ENCODE measurements at places on chromosomes 12 and 14. TPM values are rescaled to one million over a fixed set of nuclear protein-coding genes. Genes with fewer than 3 reads are reported as not detected.
A peak's percentile ranks its signal among the peaks of the same experiment; 100 is the strongest.

- DNase-seq: no peak
Measured at GRCh38 chr14:90518941-90519256, 122.1 kb downstream of the CALM1 start.

- no peak for DNase-seq
Measured at GRCh38 chr12:79424109-79424721, 266.5 kb downstream of the PAWR start.

DNA sequence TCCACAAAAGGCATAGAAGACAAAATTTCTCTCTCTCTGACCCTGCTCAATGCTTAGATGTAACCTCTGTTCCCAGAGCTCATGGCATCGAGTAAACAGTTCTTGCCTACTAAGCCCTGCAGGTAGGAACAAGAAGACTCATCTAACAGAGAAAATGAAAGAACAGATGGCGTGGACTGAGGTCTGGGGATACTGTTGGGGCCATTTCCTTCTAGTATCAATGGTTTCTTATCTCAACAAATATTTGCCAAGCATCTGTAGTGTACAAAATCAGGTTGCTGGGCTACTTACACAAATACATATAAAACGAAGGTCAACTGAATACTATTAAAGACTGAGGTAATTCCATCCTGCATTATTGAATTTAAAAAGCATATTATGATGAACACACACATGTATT, 93.3 kb downstream of the RIMBP2 start:
- DNase-seq: no peak

- no peak for DNase-seq
Measured at GRCh38 chr14:80378084-80378690, 166.9 kb upstream of the DIO2 start.

DNA sequence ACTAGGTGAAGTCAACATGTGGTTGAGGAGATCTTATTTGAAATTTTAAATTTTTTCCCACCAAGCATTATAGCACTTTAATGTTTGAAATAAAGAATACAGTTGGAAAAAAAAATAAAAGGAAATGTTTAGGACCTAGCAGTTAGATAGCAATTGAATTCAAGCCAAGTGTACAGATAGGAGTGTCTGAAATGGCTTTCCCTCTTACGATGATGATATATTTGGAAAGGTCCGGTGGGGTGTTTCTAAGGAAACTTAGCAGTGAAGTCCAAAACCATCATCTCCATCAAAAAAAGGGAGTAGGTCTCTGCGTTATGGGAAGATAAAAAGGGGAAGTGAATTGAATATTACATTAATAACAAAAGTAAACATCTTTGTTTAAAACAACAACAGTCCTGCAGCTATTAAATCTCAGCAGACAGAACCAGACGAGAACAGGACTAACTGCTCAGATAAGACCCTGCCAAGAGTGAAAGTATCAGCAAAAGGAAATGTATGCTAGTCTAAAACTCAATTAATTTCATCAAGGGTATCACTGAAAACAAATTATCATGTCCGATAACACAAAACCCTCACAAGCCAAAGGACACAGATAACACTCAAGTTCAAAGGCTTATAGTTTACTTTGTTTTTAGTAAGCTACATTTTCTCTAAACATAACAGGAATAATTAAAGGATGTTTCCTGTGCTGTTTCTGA, 242.0 kb downstream of the BMP4 start:
- DNase-seq: no peak

GRCh38 chr12:54261815-54262402, 18.0 kb downstream of the CBX5 start:
- no peak for DNase-seq

GRCh38 chr14:52852810-52853521, 61.6 kb upstream of the GNPNAT1 start:
- DNase-seq: no peak

DNA sequence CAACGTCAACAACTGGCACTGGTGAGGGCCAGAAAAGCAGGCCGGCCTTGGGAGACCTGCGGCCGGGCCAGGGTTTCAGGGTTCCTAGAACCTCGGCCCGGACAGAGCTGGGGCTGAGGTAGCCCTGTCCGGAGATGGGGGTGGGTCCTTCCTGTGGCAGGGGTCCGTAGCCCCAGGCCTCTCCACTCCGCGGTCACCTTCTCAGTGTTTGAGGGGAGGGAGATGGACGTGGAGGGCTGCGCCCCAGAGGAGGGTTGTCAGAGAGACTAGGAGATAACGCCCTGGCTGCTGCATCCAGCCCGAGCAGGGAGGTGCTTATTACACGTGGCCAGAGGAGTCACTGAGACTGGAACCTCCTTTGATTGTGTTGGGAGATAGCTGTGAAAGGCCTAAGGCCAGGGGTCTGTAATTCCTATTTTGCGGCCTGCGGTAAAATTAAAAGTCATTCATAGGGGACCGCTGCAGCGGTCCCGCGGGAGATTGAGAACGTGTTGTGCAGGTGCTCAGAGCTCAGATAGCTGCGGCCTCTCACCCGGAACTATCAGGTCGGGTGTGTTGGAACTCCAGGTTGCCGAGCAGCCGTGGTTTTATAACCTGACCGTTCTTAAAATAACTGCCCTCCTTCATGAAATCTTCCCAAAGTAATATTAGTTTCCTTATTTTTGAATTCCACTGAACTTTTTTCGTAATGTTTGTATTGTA, 507 bp downstream of the AHSA1 start:
- no peak for DNase-seq

DNA sequence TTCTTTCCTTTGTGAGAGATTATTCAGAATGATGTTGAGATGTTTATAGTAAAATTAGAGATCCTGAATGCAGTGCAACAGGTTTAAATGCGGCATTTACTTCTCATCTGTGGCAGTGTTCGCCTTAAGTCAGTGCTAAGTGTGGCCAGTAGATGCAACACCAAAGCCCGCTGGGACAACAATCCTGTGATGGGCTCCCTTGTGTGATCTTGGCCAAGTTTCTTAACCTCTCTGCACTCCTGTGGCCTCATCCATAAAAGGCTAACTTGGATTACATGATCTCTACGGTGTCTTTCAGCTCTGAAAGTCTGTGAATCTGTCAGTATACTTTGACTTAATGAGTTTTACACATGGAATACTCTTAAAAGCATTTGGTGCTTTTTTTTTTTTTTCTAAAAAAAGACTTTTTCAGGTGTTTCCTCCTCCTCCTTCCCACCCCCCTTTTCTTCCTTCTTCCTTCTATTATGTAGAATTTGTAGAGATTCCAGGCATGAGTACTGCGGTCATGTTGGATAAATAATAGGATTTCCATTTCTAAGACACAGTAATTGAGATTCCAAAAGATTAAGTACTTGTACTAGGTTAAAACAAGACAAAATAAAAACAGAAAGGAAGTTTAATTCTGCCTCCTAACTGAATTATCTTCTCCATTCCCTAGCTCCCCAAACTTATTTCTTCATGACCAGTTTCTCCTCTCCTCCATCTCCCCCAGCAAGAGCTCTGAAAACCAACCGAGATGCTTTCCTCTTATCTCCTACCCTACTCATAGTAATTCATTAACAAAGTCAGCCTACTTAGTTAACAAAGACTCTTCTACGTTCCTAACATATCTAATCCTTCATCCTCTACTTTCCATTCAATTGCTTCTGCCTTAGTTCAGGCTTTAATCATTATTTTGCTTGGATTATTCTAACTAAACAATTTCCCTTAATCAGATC, 42.2 kb upstream of the NAV3 start:
- DNase-seq: no peak

- DNase-seq: no peak
Measured at GRCh38 chr12:64059685-64060084, 162.4 kb downstream of the KICS2 start.

DNA sequence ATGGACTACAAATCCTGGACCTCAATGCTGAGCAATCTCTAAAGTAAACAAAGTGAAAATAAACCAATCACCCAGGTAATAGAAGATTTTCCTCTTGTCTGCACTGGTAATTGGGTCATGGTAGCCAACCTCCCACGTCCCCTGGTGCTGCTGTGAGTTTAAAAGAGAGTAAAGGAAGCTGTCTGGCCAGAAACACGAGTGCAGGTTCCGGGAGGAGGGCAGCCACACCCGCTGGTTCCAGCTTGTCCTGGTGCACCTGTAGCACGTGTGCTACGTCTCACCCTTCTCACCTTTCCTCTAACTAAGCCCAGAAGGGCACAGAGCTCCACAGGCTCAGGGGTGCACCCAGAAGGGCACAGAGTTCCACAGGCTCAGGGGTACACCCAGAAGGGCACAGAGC, 5.4 kb downstream of the CRACR2A start:
- no peak for DNase-seq

DNA sequence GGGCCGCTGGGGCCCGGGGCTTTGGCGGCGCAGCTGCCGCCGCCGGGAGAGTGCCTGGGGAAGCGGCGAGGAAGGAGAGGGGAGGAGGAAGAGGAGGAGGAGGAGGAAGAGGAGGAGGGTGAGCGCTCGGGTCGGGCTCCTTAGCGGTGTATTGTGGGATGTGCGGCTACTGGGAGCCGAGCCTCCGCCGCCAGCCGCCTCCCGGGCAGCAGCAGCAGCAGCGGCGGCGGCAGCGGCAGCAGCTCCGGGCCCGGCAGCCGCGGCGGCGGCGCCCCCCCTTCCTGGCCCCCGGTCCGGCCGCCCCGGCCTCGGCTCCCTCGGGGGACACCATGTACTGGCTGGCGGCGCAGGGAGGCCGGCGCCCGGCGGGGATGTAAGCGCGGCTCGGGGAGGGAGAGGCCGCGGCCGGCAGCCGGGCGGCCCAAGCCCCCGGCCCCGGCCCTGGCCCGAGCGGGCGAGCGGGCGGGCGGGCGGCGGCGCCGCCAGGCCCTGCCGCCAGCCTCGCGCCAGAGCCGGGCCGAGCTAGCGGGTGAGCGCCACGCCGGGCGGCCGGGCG, at the start of gene SETD1B:
Gene SETD1B (plus strand): TSS at position 149 of the 556 bp plus-strand sequence. CDS start 729 bp downstream, outside the sequence.
- peak; percentile 75 for DNase-seq

- DNase-seq: peak; percentile 64
Measured at GRCh38 chr12:108768591-108769500, 37.5 kb upstream of the CORO1C start.

DNA sequence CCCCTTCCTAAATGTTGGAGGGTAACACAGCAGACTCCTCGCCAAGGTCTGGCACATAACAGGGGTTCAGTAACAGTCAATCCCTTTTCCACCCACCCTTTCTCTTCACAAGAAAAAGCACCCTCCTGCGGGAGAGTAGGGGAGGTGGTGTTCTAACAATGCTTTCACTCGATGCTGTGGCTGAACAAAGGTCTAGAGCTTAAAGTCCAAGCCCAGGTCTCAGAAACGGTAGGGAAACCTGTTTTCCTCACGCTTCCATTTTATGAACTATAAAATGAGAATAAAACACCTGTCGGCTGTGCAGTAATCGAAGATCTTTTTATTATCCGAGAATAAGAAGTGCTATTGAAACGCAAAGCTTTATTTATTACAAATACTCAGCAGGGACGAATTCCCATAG, 20.9 kb upstream of the CACNA2D4 start:
- no peak for DNase-seq

DNA sequence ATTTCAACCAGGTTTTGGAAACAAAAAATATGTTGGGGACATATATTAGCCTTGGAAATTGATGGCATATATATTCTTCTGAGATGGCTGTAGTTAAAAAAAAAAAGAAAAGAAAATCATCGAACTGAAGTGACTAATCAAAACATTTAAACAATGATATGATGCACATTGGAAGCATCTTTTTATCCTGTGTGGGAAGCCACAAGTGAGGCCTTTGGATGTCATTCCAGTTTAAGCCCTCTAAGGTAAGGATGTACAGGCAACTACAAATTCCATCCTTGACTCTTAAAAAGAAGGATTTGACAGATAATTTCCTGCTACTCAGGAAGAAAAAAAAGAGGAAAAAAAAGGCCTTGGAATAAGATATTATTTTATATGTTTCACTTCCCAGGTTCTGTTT, 9.6 kb upstream of the PTPRB start:
- no peak for DNase-seq

DNA sequence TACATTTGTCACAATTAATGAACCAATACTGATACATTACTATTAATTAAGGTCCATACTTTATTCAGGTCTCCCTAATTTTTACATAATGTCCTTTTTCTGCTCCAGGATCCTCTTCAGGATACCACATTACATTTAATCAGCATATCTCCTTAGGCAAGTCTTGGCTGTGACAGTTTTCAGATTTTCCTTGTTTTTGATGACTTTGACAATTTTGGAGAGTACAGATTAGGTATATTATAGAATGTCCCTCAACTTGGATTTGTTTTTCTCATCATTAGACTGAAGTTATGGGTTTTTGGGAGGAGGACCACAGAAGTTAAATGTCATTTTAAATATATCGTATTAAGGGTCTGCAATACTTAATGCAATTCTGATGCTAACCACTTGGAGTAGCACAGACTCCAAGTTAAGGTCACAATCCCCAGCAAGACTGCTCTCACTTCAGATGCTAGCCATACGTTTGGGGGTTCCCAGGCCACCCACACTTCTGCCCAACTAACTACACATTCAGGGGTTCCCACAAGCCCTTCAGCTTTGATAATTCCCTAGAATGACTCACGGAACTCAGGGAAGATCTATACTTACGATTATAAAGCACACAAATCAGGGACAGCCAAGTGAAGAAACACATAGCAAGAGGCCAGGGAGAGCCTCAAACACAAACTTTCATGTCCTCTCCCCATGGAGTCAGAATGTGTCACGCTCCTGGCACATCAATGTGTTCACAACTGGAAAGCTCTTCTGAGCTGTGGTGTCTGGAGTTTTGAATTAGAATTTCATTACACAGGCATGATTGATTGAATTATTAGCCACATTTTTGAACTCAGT, 17.0 kb upstream of the NUBPL start:
- no peak for DNase-seq

- DNase-seq: no peak
Measured at GRCh38 chr14:106166232-106166631, 639.8 kb downstream of the TMEM121 start.

GRCh38 chr14:71799841-71800240, 132.4 kb upstream of the RGS6 start:
- no peak for DNase-seq

DNA sequence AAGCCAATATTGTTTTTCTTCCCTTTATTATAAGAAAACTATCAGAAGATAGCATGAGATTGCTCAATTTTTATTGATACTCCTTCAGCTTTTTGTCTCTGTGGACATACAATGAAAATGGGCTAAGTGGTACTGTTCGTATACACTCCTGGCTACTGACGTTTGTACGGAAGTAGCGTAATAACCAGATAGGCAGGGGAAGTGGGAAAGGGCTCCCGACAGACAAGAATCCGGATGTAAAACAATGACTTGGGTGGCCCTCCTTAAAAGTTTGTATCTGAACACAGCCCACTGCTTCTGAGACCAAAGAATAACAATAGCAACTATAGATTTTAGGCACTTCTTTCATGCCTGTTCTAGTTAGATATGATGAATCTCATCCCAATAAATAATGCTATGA, 99.6 kb downstream of the RPS6KA5 start:
- no peak for DNase-seq

DNA sequence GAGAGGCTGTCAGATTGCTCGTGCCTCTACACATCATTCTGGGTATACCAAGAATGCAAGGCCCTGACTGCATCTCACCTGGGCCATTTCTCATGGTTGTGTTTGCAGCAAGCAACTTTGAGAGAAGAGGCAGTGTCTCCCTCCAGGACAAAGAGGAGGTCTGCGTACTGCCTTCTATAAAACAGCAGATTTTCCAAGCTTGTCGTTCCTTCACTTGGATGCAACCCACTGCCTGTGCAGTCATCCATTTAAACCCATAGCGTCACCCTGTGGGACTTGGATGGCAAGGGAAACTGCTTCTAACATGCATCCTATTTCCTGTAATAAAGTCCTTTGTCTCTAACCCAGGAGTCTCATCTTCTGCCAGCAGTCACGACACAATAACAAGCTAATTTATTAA, 1.3 kb downstream of the POMT2 start:
- no peak for DNase-seq

GALNT16 gene
- 51.2 TPM for total RNA-seq

RNU4-1 gene
- 1,630 TPM for total RNA-seq

GPR65 gene
- 0.24 TPM for total RNA-seq

MYH6 gene
- total RNA-seq: 105 TPM

PPM1A gene
- total RNA-seq: 103 TPM

CCDC196 gene
- not detected for total RNA-seq

KRT6C gene
- total RNA-seq: not detected

SMCO2 gene
- total RNA-seq: not detected
